Tibial nerve (tissue), 4 donors: ENCODE measurements at places on chromosomes 13 and 19.

DNA sequence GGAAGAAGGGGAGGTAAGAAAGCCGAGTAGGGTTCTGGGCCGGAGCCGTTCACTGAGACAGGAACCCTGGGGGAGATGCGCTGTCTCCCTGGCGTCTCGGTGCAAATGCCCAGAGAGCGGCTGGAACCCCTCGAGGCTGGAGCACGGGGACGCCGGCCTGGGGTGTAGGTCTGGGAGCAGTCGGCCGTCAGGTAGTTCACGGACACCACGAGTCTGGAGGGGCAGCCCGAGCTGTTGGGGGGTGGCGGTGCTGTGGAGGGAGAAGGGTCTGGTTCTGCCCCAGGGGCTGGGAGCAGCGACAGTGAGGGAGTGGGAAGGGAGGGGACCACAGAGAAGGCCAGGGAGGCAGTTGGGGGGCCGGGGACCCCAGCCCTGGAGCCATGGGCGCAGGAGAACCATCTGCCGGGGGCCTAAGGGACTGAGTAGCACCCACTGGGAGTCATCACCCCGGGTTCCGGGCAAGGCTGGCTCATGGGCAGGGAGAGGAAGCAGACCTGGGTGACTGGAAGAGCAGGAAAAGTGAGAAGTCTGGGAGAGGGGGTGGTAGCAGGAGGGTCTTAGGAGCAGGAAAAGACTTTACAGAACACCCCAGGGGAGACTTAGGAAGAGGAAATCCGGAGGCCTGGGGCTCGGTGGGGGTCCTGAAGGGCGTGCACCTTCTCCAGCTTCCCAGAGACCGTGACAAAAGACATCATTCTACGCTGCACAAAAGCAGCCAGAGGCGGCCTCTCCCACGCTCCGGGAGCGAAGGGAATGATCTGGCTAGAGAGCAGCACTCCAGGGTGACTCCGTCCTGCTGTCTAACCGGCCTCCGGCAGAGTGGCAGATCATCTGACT lies 173.1 kb upstream of the SOX1 start:
- H3K4me1 ChIP-seq: no peaks in the 10 kb centered on the region
- H3K27ac ChIP-seq: no peak overlapping the region
- peak overlapping the region; percentile 10 for H3K4me3 ChIP-seq
- peaks cover 8% of the 10 kb centered on the region for H3K27me3 ChIP-seq
- no peaks in the 10 kb centered on the region for H3K36me3 ChIP-seq
- DNase-seq: no peak

- no peak overlapping the region for H3K4me3 ChIP-seq
- no peak for DNase-seq
- no peaks in the 10 kb centered on the region for H3K27me3 ChIP-seq
- peaks cover 78% of the 10 kb centered on the region for H3K36me3 ChIP-seq
- H3K4me1 ChIP-seq: no peaks in the 10 kb centered on the region
- peak overlapping the region; percentile 86 for H3K27ac ChIP-seq
These were observed 5.6 kb downstream of the PNKP start for GRCh38 chr19:49861541-49862378.

DNA sequence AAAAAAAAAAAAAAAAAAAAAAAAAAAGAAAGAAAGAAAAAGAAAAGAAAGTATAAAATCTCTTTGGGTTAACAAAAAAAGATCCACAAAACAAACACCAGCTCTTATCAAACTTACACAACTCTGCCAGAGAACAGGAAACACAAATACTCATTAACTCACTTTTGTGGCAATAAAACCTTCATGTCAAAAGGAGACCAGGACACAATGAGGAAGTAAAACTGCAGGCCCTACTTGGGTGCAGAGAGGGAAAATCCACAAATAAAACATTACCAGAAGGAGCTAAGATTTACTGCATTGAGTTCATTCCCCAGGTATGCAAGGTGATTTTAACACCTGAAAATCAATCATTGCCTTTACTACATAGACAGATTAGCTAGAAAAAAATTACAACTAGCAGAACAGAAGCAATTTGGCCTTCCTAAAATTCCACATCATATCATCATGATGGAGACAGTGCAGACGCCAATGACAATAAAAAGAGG lies 9.6 kb upstream of the CEACAM5 start:
- DNase-seq: no peak
- no peak overlapping the region for H3K4me3 ChIP-seq
- H3K27ac ChIP-seq: no peak overlapping the region
- no peaks in the 10 kb centered on the region for H3K27me3 ChIP-seq
- no peaks in the 10 kb centered on the region for H3K4me1 ChIP-seq

- H3K4me3 ChIP-seq: no peak overlapping the region
- DNase-seq: no peak
- no peak overlapping the region for H3K27ac ChIP-seq
- no peaks in the 10 kb centered on the region for H3K27me3 ChIP-seq
- peaks cover 6% of the 10 kb centered on the region for H3K4me1 ChIP-seq
These were observed 22.7 kb upstream of the NAXD start for GRCh38 chr13:110592665-110593064.
